ENCODE measurements at places on chromosomes 7 and 10.

GRCh38 chr7:20153999-20154398 is 63.2 kb downstream of the MACC1 start:
- no peak for DNase-seq

- DNase-seq: no peak
Observed at GRCh38 chr7:25669961-25670841, 441.9 kb upstream of the NPVF start.

DNA sequence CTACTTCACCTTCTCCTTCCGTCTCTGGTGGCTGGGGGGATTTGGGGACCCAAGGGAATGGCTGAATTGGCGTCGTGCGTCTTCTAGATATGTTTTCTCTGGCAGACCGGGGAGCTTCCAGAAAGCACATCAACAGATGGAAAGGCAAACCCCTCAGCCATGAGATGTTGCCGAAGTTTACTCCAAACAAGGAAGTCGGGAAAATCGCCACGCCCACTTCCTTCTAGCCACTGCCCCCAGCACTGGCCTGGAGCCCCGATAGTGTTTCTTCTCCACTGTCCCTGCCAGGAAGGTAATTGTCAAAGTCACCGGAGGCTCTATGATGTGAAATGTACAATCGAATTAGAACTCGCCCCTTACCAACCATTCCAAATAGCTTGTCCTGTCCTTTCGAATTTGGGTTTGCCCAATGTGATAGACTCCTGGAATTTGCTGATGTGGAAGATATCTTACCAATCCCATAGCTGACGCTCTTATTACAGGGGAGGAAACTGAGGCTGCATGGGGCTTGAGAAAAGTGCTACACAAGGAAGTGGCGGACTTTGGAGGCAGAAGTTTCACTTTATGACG is 191.0 kb downstream of the LSM5 start:
- no peak for DNase-seq

DNA sequence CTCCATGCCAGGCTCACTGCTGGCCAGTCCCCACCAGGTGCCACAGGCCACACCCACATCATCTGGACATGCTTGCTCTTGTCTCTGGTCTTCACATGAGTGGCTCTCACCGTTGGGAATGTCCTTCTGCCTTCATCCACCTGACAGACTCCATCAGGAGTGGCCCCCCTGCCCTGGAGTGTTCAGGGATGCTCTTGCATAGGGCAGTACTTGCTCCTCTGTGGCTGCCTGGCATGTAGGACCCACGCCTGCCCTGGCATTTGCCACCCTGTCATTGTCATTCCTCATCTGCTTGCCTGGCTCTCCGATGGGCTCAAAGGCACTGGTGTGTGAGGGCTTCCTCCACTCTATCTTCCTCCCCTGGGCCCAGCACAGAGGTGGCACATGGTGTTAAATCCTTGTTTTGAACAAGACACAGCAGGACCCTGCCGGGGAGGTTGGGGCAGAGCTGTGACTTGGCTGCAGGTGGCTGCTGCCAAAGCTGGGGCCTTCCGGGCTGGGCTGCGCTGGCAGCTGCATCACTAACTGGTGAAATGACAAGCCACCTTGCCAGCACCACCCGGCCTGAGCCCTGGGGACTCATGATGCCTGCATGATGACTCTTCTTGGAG is 1.8 kb downstream of the SH2D4B start:
- no peak for DNase-seq

DNA sequence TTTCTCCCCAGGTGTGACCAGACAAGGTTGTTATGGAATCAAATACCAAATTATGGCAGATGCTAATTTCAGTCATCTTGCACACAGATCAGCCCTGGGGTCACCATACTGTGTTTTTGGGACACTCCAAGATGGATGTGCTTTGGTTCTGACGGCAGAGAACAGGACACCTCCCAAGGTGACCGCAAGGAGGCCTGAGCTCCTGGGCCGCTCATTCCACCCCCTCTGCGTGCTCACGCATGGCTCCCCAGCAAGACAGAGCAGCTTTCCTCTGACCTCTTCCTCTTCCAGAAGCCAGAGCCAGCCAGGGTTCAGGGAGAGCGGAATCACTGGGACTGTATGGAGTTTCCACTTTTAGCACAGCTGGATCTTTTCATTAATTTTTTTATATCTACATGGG is 402.8 kb downstream of the DNAJB6 start:
- no peak for DNase-seq

DNA sequence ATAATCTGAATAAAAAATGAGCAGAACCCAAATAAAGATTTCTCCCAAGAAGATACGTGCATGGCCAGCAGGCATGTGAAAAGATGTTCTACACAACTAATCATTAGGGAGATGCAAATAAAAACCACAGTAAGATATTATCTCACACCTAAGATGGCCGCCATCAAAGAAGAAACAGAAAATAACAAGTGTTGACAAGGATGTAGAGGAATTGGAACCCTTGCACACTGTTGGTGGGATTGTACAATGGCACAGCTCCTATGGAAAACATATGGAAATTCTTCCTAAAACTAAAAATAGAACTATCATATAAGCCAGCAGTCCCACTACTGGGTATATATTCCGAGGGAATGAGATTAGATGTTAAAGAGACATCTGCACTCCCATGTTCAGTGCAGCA is 60.2 kb downstream of the R3HCC1L start:
- no peak for DNase-seq

DNA sequence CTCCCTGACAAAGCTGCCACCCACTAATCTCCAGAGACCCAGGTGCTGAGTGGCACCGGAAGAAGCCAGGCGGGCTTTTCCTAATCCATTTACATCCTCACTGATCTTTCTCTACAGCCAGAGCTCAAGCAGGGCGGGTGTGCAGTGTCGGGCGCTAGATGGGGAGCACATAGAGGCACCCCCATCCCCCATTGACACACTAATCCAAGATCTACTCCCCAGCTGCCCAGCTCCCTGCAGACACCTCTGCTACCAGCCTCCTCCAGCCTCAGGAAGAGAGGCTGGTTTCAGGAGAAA is 22.2 kb downstream of the FRMPD2 start:
- DNase-seq: no peak

- DNase-seq: no peak
Observed at GRCh38 chr7:151316896-151317295, 24.7 kb upstream of the NUB1 start.

DNA sequence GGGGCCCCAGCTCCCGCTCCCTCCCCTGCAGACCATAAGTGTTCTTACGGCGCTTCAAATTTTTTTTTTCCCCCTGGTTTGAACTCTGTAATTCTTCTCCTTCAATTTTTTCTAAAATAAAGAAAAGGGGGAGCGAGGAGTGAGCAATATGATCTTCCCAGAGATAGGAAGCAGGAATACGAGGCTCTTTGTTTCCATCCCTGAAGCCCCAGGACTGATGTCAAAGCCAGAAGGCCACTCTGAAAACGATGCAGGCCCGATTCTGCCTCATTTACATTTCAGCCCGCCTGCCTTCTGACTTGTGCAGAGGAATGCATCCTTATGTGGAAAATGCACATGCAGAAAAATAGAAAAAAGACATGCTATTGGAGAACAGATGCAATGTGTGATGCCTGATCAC is 401.5 kb upstream of the MKI67 start:
- DNase-seq: no peak

- no peak for DNase-seq
Observed at GRCh38 chr7:55288070-55288824, 76.9 kb upstream of the LANCL2 start.
